ENCODE measurements at places on chromosomes 1 and 21. TPM values are rescaled to one million over a fixed set of nuclear protein-coding genes. Genes with fewer than 3 reads are reported as not detected.

- no peak for DNase-seq
Measured at GRCh38 chr21:18661842-18662241, 258.3 kb upstream of the TMPRSS15 start.

- no peak for DNase-seq
Measured at GRCh38 chr1:160579216-160579701, at the start of gene CD84. CD84 (minus strand) TSS chr1:160579496; CDS start chr1:160579437, 59 bp downstream.

GRCh38 chr1:211591980-211592493 is 13.1 kb upstream of the SLC30A1 start:
- no peak for DNase-seq

DNA sequence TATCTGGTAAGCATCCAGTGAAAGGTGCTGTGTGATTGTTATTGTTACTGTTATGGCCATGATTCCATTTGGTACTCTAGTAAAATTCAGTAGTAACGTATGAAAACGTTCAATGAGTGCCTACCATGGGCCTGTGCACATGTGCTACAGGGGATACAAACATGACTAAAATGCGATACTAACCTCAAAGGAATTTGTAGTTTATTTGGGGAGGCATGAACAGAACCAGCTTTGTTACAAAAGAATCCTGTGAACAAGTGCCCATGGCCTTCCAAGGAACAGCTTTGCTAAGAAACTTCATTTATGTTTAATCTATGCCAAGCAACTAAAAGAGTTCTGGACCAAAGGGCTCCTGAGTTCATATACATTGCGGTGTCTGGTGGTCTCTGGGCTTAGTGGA is 28.7 kb downstream of the PTGFR start:
- no peak for DNase-seq

DNA sequence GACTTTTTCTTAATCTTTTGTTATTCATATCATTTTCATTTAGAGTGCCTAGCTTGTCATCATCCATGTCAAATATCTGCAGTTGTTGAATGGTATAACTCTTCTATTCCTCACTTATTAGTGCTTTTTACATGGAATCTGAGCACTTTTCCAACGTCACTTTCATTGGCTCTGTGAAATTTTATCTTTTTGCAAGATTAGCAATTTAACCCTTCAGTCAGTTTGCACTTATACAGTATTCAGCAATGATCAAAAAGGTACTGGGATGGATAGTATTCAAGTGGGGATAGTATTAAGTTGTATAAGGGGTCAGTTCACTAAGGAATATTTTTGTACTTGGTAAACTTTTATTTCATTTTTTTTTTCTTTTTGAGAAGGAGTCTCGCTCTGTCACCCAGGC is 150.0 kb downstream of the RASAL2 start:
- no peak for DNase-seq

DNA sequence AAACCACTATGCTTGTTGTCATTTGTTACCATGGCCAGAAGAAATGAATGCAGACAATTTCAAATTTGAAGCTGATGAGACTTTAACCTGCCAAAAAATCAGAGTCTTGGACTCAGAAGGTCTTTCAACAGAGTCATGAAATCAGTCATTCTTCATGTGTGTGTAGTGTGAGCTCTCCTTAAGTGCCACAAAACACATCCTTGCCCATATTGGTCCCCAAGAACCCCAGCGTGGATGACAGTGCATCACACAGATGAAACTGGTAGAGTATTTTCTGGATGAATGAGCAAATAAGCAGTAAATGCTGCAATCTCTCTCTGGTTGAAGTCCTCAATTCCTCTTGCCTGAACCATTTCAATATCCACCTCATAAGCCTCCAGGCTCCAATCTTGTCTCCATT is 28.7 kb upstream of the ETS2 start:
- no peak for DNase-seq

GRCh38 chr1:115606305-115606704 is 35.5 kb upstream of the VANGL1 start:
- DNase-seq, result no peak

Gene FAM131C
- total RNA-seq, result 1.6 TPM

- DNase-seq, result no peak
Measured at GRCh38 chr1:150236614-150237100, 745 bp upstream of the ANP32E start.

Gene ARTN
- 4.7 TPM for total RNA-seq

GRCh38 chr1:160520999-160521398 is 2.1 kb downstream of the SLAMF6 start:
- no peak for DNase-seq

DNA sequence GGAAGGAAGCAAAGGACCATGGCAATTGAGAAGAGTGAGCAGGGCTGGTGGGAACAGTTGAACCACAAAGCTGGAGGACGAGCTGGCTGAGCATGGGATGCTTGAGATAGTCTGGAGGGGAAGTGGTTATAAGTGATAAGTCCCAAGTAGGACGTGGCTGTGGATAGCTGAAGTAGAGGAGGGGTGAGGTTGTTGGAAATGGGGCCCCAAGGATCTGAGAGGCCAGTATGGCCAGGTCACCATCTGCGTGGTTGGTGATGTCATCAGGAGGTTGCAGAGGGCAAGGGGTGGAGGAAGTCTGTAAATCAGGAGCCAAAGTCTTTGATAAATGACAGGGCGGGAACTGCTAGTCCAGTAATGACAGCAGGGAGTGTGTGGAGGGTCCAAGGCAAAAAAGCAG is 11.0 kb upstream of the REN start:
- DNase-seq, result no peak

Gene CCT8
- 142 TPM for total RNA-seq

Gene ETS2
- total RNA-seq, result 84.4 TPM

- DNase-seq, result no peak
Measured at GRCh38 chr1:166911624-166912023, 35.6 kb upstream of the TADA1 start.

Gene RHD
- not detected for total RNA-seq

DNA sequence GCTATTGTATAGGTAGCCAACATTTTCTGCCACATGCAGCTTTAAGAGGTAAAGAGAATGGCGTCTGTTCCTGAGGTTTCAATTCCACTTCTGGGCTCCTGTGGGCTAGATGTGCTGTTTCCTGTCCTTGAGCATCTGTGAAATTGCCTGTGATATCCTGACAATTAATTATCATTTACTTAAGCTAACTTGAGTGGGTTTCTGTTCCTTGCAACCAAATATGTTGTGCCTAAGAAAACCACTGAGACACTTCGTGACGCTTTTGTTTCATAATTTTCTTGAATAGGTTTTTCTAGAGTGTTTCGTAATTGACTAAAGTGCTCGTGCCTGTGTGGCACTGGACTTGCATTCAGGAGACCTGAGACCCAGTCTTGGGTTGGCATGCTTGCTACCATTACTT is 127.3 kb upstream of the POU3F1 start:
- no peak for DNase-seq

DNA sequence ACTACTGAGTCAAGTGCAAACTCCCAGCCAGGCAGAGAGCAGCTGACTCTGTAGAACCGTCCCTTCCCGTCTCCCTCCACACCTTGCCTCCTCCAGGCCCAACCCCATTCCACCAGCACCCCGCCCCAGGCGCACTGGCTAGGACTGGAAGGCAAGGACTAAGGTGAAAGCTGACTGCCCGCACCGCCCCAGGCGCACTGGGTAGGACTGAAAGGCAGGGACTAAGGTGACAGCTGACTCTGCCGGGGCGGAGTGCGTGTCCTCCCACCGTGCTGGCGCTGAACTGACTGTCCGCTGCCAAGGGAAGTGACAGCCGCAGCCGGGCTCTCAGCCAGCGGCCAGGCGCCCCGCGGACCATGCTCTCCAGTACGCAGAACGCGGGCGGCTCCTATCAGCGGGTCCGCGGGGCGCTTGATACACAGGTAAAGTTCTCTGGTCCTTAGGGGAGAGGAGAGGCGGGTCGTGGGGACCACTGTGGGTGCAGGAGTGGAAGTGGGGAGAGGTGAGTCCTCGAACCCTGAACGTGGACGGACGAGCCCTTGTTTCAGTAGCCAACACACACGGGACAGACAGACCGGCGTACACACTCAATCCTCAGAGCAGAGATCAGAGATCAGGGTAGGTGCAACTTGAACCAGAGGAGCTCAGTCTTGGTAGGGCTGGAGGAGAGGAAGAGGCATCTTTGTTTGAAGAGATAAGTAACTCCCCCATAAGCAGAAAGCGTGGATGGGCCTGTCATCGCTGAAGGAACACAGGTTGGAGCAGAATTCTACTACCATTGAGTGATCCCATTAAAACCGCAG is 58.0 kb downstream of the RBM11 start:
- DNase-seq, result no peak

DNA sequence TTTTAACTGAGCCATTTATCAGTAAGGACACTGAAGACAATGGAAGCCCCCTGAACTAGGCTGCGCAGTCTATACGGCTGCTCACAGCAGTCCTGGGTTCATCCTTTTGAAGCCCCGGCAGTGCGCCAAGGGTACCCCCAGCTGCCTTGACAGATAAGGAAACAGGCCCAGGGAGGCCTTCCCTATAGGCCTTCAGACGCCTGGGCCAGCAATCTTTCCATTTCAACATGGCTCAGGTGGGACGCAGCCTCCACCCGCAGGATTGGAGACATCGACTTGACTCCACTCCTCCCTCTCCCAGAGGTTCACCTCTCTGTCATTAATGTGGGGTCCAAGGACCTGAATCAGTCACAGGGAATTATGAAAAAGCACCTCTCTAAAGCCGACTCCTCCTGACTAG is 2.8 kb upstream of the LYPD8 start:
- no peak for DNase-seq

Gene KRTAP13-3
- total RNA-seq, result not detected

Gene SPRR2F
- total RNA-seq, result 1,391 TPM

- no peak for DNase-seq
Measured at GRCh38 chr1:116434849-116435248, 61.8 kb downstream of the ATP1A1 start.

DNA sequence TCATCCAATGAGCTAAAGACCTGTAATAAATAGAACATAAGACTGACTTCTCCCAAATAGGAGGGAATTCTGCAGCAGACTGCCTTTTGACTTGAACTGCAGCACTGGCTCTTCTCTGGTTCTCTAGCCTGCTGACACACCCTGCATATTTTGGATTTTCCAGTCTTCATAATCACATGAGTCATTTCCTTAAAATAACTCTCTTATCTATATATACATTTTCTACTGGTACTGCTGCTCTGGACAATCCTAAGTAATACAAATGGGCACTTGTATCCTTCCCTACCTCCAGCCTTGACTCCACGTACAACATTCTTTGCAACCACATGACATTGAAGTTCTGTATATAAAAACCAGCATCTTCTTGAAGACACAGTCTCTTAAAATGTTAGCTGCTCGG is 429.4 kb upstream of the TMPRSS15 start:
- DNase-seq, result no peak

DNA sequence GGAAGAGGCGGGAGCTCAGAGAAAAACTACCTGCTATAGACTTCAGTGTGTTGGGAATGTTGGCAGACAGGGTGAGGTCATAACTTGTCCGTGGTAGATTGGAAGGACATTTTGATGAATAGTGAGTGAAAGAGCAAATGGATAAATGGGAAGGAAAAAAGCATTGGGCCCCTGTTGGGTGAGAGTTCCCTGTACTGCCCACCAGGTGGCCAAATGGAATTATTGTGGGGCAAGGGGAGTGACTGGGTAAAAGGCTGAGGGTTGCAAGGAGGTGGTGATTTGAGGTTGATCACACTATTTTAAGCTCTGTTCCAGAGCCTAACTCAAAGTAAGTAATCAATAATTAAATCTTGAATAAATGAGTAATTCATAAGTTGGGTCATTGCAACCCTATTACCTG is 60.4 kb downstream of the MRPS6 start:
- no peak for DNase-seq

Gene OR2T4
- not detected for total RNA-seq

DNA sequence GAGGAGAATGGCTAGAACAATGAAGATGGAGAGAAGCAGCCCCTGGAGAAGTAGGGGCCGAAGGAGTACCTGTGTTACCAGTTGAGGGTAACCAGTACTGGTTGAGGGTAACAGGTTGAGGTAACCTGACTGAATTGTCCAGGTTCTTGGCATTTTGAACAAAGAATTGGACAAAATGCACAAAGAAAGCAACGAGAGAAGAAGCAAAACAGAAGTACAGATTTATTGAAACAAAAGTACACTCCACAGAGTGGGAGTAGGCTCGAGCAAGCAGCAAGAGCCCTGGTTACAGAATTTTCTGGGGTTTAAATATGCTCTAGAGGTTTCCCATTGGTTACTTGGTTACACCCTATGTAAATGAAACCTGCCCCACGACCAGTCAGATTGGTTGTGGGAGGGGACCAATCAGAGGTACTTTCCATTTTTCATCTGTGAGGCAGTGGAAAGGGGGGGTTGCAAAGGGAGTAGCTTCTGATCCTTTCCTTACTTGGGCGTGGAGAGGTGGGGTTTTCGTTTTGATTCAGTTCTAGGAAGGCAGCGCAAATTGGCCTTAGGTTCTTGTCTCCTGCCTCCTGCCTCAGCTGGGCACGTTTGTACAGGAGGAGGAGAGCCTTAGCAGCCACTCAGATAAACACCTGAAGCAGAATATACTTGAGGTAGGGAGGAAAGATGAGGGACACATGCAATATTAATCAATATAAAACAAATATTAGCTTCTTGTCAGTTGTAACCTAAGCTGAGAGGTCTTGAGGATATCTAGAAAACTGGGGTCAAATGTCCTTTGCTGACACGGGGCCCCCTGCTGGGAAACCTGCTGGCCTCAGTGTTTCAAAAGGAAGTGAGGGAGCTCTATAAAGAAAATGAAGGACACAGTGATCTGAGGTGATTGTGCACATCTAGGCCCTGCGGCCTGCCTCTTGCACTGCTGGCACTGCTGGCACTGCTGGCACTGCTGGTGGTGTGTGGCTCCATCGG is 14.3 kb upstream of the LSM10 start:
- DNase-seq, result no peak

Gene PLEKHA6
- 14.8 TPM for total RNA-seq

DNA sequence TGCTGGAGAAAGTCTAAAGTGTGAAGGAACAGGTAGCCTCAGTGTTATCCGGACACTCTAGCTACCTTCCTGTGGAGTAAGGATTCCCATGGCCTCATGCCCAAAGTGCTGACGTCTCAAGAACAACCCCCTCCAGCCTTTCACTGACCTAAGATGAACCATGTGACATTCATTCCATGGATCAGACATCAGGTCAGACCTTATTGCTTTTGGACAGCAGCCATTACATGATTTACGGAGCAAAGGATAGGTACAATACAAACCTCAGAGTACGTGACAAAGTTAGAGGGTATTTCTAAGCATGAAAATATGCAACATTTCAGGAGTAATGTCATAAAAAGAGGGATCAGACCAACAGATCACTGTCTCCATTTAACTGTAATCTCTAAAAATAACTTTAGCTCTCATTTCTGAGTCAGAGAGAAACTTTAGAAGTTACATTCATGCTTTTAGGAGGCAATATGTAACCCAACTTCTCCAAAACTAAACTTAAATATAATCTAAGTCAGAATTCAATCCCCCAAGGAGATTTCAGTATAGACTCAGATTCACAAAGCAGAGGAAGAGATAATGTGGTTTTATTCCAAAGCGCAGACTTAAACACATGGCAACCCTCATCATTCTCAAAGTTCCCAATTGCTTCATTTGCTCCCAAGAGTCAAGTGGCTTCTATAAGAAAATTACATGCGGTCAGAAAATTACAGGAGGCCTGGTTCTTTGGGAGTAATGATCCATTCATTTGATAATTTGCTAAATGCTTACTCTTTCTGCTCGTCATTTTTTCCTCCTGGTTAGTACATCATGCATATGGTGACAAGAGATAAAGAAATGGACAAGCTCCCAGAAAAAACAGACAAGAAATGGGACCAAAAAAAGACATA is 280.4 kb downstream of the SETD4 start:
- no peak for DNase-seq

Gene OBSCN
- total RNA-seq, result 4.0 TPM
